Smooth muscle cell of trachea (primary cell): ENCODE measurements at places on chromosomes 11 and 22. TPM values are rescaled to one million over a fixed set of nuclear protein-coding genes. Genes with fewer than 3 reads are reported as not detected.

RFPL3 gene
- total RNA-seq: not detected in 2 replicates

BLID gene
- 11.4 and 20.2 TPM in 2 replicates for total RNA-seq

MUC2 gene
- total RNA-seq: not detected in 2 replicates

TRIM49C gene
- total RNA-seq: not detected in 2 replicates
